ENCODE measurements at places on chromosomes 5 and 9.

- DNase-seq: no peak
Observed at GRCh38 chr9:4422495-4422894, 67.8 kb upstream of the SLC1A1 start.

DNA sequence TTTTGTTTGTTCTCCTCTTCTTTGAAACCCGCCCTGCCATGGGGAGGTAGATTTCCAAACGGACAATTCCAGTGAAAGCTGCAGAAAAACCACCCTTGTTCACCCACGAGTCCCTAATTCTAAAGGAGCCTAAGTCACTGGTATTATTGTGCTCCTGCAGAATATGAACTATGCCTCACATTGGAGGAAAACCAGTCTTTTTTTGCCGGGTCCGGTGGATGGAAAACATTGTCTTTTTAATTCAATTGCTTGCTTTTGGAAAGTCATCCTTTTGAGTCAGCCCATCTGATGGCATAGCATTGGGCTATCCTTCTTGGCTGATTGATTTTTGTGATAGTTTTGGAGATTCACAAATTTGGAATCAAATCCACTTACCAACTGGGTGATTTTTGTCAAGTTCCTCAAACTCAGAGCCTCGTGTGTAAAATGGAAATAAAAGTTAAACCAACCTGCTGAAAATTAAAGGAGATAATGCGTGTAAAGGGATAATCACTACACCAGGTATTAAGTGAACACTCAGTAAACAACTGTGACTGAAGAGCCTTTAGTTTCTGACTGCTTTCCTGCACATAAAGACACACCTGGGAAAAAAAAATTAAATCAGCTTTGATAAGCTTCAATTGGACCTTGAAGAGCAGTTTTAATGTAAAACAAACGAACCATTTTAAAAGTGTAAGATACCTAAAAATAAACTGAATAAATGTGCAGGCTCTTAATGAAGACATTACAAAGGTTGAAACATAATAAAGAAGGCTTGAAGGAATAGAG, 780 bp upstream of the CCNJL start:
- DNase-seq: no peak

- no peak for DNase-seq
Observed at GRCh38 chr5:58752104-58752503, 169.2 kb downstream of the RAB3C start.

DNA sequence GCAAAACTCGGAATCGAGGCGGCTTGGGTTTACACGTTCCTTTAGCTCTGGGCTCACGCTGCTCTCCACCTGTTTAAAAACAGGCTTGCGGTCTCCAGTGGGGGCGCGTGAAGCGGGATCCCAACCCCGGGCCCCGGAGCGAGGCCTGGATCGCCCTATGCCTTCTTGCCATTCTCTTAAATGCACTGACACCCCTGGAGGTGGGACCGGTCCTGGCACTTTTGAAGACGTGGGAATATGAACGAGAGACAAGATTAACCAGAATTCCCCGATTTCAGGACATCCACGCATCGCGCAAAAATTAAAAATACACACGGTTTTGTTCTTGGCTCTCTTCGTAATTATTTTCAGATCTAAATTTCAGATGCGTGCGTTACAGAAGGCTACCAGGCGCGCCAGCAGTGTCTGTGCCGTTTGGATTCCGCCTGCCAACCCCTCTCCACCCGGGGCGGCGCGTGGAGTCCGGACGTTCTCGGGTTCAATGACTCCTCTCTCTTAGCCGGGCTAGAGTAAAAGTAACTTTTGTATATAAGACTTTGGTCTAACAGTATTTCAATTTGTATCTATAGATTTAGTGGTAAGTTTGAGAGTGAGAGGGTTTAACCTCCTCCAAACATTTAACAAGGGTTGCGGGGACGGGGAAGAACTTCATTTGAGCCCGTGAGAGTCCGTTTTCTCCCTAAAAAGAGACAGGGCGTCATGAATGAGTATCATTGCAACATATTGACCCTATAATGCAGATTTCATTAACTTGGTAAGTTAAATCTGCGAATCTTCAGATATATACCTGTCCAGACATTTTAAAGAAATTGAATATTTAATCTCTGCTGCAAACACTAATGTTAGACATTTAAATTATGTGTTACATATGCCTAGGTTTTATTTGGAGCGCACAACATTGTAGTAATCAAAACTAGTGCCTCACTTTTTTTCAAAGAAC, 3.8 kb downstream of the FOXD1 start:
- DNase-seq: no peak

DNA sequence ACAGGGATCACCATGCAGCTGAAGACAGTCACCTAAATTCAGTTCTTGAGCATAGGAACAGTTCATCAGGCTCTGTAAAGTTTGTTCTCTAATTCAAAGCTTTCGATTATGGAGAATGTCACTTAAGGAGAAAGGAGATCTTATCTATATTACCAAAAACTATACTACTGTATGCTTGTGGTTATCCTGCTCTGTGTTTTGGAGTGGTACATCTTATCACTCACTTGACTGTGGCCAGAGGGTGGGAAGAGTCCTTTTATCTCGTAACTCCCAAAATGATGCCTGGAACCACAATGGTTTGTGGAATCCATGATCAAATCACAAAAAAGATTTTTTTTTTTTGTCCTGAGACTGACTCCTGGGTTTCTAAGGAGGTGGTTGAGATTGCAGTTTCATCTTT, 230.7 kb downstream of the COMMD10 start:
- no peak for DNase-seq

DNA sequence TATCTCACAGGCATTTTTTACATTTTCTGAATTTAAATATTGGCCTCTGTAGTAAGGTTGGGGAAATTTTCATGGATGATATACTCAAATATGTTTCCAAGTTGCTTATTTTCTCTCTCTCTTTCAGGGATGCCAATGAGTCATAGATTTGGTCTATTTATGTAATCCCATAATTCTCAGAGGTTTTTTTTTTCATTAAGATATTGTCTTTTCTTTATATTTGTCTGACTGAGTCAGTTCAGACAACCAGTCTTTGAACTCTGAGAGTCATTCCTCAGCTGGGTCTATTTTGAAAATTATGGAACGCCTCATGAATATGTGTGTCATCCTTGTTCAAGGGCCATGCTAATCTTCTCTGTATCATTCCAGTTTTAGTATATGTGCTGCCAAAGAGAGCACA, 223.2 kb downstream of the PCSK1 start:
- no peak for DNase-seq

- DNase-seq: no peak
Observed at GRCh38 chr9:130340011-130340410, 74.5 kb downstream of the HMCN2 start.

GRCh38 chr9:95107976-95108375, 209.5 kb downstream of the FANCC start:
- DNase-seq: no peak

Measured in BE2C (cell line).